NCI-H146 (cell line): ENCODE measurements at places on chromosomes 16 and 17.

GRCh38 chr16:74811911-74812310 lies 37.3 kb upstream of the FA2H start:
- DNase-seq: no peak

DNA sequence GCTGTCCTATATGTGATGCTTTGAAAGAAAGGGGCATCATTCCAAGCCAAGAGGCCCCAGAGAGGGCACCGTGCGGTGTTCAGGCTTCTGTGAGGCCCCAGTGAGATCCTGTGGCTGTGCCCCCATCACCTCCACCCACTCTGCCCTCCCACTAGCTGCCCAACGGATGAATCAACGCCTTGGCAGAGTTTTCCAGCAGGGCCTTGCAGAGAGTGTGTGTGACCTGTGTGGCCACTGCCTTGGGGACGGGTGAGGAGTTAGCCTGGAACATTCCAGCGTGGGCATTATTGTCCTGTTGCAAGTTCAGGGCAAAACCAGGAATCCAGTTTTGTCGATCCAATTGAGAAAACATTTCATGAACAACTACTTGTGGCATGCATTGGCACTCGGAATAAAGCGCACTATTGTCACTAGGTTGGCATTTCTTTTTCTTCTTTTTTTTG lies 53.7 kb downstream of the SF3B3 start:
- no peak for DNase-seq

GRCh38 chr17:57521606-57522005 lies 223.5 kb downstream of the CCDC182 start:
- no peak for DNase-seq

- DNase-seq: no peak
These were observed 20.5 kb upstream of the PABPN1L start for GRCh38 chr16:88886845-88887521.

- DNase-seq: peak; percentile 76
These were observed 1.9 kb upstream of the CPD start for GRCh38 chr17:30376621-30377452.

GRCh38 chr17:9144502-9145249 lies 123.4 kb downstream of the NTN1 start:
- peak; percentile 33 for DNase-seq

GRCh38 chr17:66426397-66427033 lies 124.1 kb downstream of the PRKCA start:
- DNase-seq: no peak

DNA sequence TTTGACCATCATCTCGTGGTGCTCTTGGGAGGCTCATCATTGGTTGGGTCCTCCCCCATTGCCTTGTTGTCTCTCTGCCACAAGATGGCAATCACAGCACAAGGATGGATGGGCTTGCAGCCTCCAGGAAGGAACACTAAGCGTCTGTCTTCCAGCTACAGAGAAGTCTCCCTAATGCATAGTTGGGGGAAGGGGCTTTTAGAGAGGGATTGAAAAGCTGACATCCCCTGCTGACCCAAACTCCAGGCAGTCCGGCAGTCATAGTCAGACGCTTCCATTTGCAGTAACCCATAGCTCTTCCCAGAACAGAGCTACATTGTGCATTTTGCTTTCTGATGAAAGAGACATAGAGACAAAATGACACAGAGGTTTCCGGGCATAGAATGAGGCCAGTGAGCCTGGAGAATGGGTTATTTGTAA lies 111.4 kb downstream of the UTP18 start:
- peak; percentile 50 for DNase-seq

DNA sequence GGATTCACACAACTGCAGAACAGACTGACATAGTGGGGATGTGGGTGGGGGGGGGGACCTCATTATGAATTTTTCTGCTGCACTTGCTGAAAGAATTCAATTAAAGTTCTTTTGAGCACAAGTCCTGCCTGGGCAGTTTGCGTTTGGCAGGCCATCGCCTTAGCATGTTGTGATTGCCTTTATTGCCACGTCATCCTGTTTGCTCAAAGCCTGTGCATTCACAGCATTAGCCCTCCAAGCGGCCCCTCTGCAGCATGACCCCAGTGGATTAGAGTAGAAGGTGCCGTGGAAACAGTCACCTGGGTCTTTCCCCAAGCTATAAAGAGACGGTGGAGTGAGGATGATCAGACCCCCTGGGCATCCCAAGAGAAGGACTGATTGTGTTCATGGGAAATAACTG lies 17.2 kb downstream of the MSI2 start:
- DNase-seq: no peak

DNA sequence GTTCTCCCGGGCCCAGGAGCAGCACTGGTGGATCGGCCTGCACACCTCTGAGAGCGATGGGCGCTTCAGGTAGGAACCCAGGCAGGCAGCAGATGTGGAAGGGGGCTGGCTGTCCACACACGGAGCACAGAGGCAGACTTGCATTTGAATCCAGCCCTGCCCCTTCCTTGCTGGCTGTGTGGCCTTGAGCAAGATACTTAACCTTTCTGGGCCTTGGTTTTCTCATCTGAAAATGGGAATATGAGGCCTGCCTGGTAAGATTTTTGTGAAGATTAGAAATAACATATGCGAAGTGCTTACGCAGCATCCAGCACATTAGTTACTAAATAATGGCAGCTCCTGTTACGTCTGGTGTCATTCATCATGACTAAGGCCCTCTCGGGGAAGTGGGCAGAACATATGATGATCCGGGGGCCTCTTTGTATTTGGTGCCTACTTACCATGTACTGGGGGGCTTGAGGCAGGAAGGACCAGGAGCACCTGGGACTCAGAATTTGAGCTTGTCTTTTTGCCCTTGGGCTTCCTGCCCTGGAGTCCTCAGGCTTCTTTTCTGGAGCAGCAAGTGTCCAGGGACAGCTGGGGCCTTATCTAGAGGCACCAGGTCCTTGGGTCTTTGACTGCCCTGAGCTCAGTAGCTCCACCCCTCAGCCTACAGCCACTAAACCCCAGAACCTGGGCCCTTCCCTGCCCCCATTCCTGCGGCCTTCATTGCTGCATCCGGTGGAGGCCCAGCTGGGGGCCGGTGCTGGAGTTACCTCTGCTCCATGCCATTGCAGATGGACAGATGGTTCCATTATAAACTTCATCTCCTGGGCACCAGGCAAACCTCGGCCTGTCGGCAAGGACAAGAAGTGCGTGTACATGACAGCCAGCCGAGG lies 53.8 kb downstream of the MRC2 start:
- DNase-seq: no peak

DNA sequence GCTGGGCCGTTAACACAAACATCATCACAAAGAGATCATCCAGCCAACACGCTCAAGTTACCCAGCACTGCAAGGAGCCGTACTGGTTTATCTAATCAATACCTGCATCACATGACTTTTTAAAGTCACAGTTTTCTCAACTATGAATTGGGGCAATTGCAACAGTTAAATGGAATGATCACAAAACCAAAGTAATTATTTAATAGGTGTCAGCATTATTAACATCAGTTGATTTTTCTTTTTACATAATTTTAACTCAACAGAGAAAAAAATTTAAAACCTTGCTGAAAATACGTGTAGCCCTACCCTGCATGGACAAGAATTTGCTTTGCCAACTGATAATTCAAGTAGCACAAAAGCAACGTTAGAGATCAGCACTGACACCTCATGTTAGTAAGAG lies 95.7 kb upstream of the SOX9 start:
- peak; percentile 68 for DNase-seq

DNA sequence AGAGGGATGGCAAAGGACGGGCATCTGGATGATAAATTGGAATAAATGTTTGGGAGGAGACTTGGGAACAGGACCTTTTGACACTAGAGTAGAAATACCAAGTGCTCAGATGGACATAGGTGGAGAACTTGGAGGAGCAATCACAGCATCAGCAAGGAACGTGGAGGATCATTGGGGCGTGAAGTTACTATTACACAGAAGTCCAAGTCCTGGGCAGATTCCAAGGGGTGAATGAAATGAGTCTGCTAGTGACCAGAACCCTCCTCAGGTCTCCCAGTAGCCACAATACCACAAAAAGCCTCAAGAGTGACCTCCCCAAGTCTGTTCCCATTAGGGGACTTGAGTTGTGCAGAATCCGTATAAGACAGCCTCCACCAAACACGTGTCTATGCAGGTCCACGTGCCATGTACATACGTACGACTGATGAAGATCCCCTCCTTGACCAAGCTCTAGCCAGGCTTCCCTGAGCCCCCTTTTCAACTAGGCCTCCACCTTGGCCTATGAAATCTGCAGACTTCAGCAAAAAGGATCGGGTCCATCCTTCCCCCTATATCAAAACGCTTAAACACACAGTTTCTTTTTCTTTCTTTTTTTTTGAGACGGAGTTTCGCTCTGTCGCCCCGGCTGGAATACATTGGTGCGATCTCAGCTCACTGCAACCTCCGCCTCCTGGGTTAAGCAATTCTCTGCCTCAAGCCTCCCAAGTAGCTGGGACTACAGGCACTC lies 2.2 kb downstream of the C17orf67 start:
- DNase-seq: no peak

DNA sequence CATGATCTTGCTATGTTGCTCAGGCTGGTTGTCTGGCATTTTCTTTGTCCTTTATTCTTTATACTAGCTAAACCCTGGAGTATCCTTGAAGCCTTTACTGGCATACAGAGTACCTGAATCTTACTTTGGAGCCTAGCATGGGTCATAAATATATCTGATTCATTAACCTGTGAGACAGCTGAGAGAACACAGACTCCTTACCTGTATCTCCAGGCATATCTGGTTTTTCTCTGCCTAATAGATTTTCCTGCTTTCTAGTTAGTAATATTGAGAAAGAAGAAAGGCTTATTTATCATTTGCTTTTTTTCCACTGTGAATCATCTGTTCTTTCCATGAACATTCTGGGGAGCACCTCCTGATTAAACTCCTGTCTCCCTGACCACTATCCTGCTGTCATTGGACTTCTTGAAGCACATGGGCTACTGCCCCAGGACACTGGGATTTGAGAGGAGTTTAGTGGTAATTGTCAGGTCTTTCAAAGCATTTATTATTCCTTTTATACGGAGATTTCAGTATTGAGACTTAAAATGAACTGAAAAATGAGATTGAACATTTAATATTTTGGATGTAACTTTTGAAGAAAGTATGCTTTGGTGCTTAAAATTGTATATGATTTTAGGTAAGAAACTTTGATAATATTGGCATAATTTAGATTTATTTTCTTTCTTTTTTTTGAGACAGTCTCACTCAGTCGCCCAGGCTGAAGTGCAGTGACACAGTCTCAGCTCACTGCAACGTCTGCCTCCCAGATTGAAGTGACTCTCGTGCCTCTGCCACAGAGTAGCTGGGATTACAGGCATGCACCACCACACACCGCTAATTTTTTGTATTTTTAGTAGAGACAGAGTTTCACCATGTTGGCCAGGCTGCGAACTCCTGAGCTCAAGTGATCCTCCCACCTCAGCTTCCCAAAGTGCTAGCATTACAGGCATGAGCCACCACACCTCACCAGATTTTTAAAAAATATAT lies 8.6 kb downstream of the PDP2 start:
- DNase-seq: no peak

GRCh38 chr17:32936894-32937500 lies 9.0 kb downstream of the TMEM98 start:
- peak; percentile 67 for DNase-seq

GRCh38 chr17:50149091-50149416 lies 1.4 kb downstream of the PPP1R9B start:
- no peak for DNase-seq

GRCh38 chr17:80513892-80514291 lies 30.7 kb upstream of the RPTOR start:
- no peak for DNase-seq

GRCh38 chr17:7147772-7148171 lies 31.4 kb downstream of the ASGR1 start:
- DNase-seq: no peak

- no peak for DNase-seq
These were observed 8.1 kb downstream of the ZCCHC14 start for GRCh38 chr16:87484487-87485331.

- no peak for DNase-seq
These were observed 8.2 kb upstream of the COL1A1 start for GRCh38 chr17:50209472-50210239.

DNA sequence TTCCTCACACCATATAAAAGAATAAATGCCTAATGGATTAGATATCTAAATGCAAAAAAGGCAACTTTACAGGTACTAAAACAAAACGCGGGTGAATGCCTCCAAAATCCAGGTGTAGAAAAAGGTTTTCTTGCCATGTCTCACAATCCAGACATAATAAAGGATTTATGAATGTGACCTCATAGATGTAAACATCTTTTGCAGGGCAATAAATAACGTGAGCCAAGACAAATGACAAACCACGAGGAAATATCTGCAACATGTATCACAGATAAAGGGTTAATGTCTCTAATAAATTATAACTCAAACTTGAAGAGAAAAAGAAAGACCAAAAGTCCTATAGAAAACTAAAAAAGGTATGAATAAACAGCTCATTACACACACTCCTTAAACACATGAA lies 180.7 kb downstream of the PARN start:
- no peak for DNase-seq

- DNase-seq: no peak
These were observed 197.4 kb downstream of the ZNF423 start for GRCh38 chr16:49658531-49658930.

DNA sequence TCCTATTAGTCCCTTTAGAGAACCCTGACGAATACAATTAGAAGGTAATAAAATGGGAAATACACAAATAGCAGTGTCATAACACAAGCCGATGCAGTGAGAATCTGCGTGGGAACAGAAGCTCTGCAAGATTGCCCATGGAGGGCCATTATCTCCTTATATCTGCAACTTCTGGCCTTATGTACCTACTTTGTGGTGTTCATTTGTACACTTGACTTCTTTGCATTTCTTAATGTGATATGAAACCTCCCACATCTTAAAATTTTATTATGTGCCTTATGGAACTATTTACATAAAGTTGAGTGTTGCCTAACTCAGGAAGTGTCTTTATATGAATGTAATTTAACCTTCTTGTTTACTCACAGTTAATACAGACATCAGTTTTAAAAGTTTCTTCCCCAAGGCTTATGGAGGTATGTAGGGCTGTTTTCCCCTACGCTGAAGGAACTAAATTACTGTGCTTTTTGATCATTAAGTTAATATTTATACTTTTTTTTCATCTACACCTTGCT lies 10.1 kb upstream of the TANC2 start:
- DNase-seq: no peak

GRCh38 chr17:79162012-79162963 lies 87.7 kb downstream of the ENGASE start:
- DNase-seq: no peak

DNA sequence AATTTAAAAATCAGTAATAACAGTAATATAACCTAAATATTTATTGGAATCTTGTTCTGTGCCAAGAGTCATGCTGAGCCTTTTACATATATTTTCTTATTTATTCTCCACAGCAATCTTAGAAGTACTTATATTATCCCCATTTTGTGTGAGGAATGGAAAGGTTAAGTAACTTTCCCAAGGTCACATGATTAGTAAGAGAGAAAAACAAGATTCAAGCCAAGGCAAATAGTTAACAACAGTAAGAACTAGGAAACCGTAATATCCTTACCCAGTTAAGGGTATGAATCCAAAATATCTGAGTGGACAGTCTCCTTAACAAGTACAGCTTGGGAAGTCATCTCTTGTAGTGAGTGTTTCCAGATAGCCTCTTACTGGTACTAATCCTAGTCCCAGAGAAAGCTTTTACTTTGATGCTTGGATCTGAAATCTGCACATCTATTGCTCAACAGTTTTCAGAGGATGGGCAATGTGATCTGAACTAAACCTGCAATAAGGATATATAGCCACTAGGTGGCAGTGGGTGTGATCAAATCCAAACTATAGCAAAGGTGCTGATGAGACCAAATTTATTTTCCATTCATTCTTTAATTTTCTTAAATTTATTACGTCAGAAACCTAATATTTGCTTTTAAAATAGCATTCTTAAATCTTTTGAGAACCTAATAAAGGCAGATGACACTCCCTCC lies 23.3 kb downstream of the SHISA6 start:
- no peak for DNase-seq
